A549 treated with CpdA at 1 μM for 4 hours (cell line): ENCODE measurements at places on chromosomes 1 and 21. TPM values are rescaled to one million over a fixed set of nuclear protein-coding genes. Genes with fewer than 3 reads are reported as not detected.

C1QA gene
- total RNA-seq = not detected in 5 replicates

OR2L2 gene
- total RNA-seq = 0.01 TPM in 1 of 5 replicates, not detected in the others

ERICH3 gene
- total RNA-seq = not detected in 5 replicates

PCNX2 gene
- total RNA-seq = 10.4 to 16.3 TPM (median 13.4 TPM) in 5 replicates

KRTAP11-1 gene
- not detected in 5 replicates for total RNA-seq

TSTD1 gene
- total RNA-seq = 0.25 to 0.52 TPM (median 0.40 TPM) in 4 of 5 replicates, not detected in the other

ADAMTS4 gene
- total RNA-seq = 0.01 TPM in 1 of 5 replicates, not detected in the others

GSTM3 gene
- 21.7 to 28.1 TPM (median 24.7 TPM) in 5 replicates for total RNA-seq

IQGAP3 gene
- 13.6 to 17.9 TPM (median 15.8 TPM) in 5 replicates for total RNA-seq

SAMSN1 gene
- not detected in 5 replicates for total RNA-seq

NR1I3 gene
- total RNA-seq = 0.03 TPM in 1 of 5 replicates, not detected in the others

GPR161 gene
- total RNA-seq = 8.5 to 16.3 TPM (median 13.7 TPM) in 5 replicates
